ENCODE measurements at places on chromosomes 2 and 18.
A peak's percentile ranks its signal among the peaks of the same experiment; 100 is the strongest.

DNA sequence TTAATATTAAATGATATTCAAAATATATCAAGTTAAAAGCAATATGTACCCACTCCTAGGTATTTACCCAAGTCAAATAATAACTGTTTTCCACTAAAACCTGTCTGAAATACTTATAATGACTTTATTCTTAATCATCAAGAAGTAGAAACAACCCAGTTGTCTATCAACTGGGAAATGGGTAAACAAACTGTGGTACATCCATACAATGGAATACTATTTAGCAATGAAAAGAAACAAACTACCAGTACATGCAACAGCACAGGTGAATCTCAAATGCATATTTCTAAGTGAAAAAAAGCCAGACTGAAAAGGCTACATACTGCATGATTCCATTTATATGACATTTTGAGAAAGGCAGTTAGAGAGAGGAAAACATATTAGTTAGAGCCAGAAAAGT lies 559.9 kb downstream of the MBD2 start:
- no peaks in the 10 kb centered on the region for H3K4me1 ChIP-seq
- H3K36me3 ChIP-seq: no peaks in the 10 kb centered on the region
- no peak for ATAC-seq
- no peaks in the 10 kb centered on the region for H3K27me3 ChIP-seq

DNA sequence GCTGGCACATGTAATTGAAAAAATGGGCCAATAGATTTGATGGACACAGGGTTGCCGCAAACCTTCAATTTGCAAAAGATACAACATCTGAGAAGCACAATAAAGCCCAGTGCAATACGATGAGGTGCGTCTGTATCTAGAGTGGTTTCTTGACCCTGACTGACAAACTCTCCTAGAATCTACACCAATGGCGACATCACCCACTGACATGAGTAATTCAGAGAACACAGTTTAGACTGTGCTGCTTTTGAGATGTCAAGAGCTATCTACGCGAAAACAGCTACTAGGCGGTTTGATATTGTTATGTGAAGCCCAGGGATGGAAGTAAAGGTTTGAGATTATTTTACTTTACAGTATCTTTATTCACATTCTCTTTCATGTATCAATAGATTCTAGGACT lies 104.9 kb downstream of the EIPR1 start:
- no peaks in the 10 kb centered on the region for H3K27me3 ChIP-seq
- no peak overlapping the region for H3K27ac ChIP-seq
- H3K36me3 ChIP-seq: peaks cover 3% of the 10 kb centered on the region
- no peak for ATAC-seq
- no peak overlapping the region for H3K4me3 ChIP-seq

GRCh38 chr18:23619388-23619881 lies 33.1 kb upstream of the NPC1 start:
- H3K27me3 ChIP-seq: no peaks in the 10 kb centered on the region
- H3K4me1 ChIP-seq: no peaks in the 10 kb centered on the region
- peak; percentile 75 for ATAC-seq
- peak overlapping the region; percentile 86 for H3K27ac ChIP-seq
- peak overlapping the region; percentile 53 for H3K4me3 ChIP-seq

DNA sequence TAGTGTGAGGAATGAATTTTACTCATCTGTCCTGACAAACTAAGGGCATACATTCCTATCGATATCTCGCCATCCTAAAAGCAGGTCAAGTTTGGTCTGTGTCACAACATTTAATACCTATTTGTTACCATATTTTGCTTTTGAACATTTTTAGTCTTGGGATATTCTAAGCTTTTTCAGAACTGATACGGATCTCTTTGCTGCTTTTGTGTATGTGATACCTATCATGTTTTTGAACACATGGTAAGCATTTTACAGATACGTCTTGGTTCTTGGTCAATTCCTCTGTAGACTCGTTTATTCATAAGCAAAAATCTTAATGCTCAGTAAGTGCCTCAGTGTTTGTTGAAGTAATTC lies 592 bp downstream of the ZNF397 start:
- H3K4me1 ChIP-seq: no peaks in the 10 kb centered on the region
- ATAC-seq: no peak
- H3K4me3 ChIP-seq: peak overlapping the region; percentile 93
- H3K27ac ChIP-seq: peak overlapping the region; percentile 97
- no peaks in the 10 kb centered on the region for H3K27me3 ChIP-seq

GRCh38 chr2:100544911-100545596 lies 17.7 kb upstream of the PDCL3 start:
- no peak for ATAC-seq
- H3K4me1 ChIP-seq: no peaks in the 10 kb centered on the region
- no peaks in the 10 kb centered on the region for H3K27me3 ChIP-seq

GRCh38 chr2:148103946-148104345 lies 83.1 kb downstream of the MBD5 start:
- ATAC-seq: no peak
- H3K27me3 ChIP-seq: no peaks in the 10 kb centered on the region
- no peak overlapping the region for H3K4me3 ChIP-seq
- no peaks in the 10 kb centered on the region for H3K36me3 ChIP-seq
- H3K27ac ChIP-seq: no peak overlapping the region

- no peaks in the 10 kb centered on the region for H3K27me3 ChIP-seq
- no peak for ATAC-seq
- H3K27ac ChIP-seq: no peak overlapping the region
- H3K4me3 ChIP-seq: no peak overlapping the region
- H3K36me3 ChIP-seq: no peaks in the 10 kb centered on the region
- no peaks in the 10 kb centered on the region for H3K4me1 ChIP-seq
Measured at GRCh38 chr18:22489704-22490103, 72.0 kb upstream of the CTAGE1 start.

GRCh38 chr2:200156166-200156835 lies 150.2 kb upstream of the SPATS2L start:
- peak; percentile 85 for ATAC-seq
- H3K27ac ChIP-seq: peak overlapping the region; percentile 35
- no peaks in the 10 kb centered on the region for H3K36me3 ChIP-seq
- no peaks in the 10 kb centered on the region for H3K27me3 ChIP-seq
- H3K4me3 ChIP-seq: peak overlapping the region; percentile 34

DNA sequence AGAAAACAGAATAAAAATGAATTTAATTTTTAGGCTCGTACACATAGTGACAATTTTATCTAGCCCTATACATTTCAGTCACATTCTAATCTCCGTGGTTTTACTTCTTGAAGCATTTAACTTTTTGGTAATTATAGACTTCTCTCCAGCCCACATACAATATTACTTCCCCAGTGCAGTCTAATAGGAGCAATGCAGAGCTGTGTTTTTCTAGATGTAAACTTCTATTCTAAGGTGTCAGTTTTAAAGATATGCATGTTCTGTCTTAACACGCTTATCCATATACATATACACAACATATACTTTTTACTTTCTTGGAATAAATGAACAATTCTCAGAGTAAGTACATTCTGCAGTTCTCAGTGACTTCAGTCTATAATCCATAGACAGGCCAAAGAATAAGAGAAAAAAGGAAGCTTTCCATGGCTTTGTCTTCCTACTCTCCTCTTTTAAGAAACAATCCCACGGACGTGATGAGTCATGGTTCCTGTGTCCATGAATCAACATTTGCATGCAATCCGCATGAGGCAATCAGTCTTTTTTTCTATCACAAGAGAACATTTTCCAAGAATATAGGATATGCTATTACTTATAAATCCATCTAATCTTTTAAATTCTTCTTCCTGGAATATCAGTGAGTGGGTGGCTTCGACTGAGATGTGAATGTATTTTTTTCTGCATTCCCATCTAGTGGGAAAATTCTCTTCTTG lies 42.8 kb downstream of the CCDC102B start:
- no peak overlapping the region for H3K27ac ChIP-seq
- H3K36me3 ChIP-seq: no peaks in the 10 kb centered on the region
- no peak overlapping the region for H3K4me3 ChIP-seq
- no peaks in the 10 kb centered on the region for H3K4me1 ChIP-seq
- H3K27me3 ChIP-seq: no peaks in the 10 kb centered on the region

Measured in gastroesophageal sphincter (tissue), 4 donors.